ENCODE measurements at places on chromosomes 7 and 10.

GRCh38 chr7:23514755-23515154 lies 17.0 kb downstream of the TRA2A start:
- DNase-seq: no peak

- DNase-seq: no peak
Measured at GRCh38 chr10:55734112-55734511, 626.9 kb downstream of the ZWINT start.

- DNase-seq: no peak
Measured at GRCh38 chr7:142088022-142088714, 23.4 kb upstream of the MGAM2 start.

- DNase-seq: no peak
Measured at GRCh38 chr10:113410618-113411017, 142.2 kb upstream of the HABP2 start.

- no peak for DNase-seq
Measured at GRCh38 chr10:12025591-12025990, 17.0 kb downstream of the UPF2 start.

DNA sequence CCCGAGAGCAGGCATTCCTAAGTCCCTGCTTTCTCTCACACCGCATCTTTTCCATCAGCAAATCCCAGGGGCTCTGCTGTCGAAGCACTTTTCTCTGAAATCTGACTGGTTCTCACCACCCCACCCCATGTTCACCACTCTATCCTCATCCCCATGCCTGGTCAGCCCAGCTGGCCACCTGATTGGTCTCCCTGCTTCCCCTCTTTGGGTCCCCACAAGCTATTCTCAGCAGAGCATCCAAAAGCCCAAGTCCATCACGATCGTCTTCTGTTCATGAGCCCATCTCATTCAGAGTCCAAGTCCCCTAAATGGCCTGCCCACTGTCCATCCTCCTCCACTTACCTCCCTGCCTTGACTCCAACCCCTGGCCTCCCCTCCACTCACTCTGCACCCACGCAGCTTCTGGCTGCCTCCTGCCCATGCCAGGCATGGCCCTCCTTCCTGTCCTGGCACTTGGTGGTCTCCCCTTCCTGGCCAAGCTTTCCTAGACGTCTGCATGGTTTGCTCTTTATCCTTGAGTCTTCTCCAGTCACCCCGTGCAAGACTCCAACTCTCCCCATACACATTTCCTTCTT lies 1.6 kb upstream of the PPP2R2D start:
- DNase-seq: no peak

GRCh38 chr10:71060476-71061426 lies 151.6 kb upstream of the UNC5B start:
- DNase-seq: no peak

DNA sequence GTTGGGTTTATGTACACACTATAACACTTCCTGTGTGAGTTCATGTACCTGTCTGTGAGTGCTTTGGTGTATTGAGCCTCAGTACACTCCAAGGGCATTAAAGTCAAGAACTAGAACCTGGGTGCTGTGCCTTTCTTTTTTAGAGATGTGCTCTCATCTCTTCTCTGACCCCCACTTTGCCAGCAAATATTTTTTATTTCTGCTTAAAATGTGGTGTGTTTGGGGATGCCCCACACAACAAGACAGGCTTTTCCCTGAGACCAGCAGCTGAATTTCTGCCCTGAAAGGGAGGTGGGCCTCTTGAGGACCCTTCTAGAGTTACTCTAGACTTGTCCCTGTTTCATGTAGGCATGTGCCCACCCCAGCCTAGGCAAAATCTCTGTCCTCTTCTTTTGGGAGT lies 14.3 kb downstream of the KCTD7 start:
- DNase-seq: no peak

GRCh38 chr10:16995867-16996529 lies 133.6 kb downstream of the CUBN start:
- DNase-seq: no peak

DNA sequence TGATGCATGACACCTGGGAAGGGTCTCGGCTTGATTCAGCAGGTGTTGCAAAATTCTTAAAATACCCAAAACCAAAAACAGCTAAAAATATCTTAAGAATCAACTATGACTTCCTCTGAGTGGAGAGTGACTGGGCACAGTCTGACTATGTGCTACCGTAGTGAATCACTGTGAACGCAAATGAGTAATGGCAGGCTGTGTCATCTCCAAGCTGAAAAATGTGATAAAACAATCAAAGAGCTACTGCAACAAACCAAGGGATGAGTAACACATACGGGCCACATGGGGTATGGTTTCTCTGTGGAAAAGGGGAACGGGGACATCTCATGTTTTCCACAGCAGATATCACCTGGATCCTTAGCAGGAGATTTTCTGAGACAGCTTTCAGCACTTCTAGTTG lies 127.5 kb downstream of the ABCA13 start:
- no peak for DNase-seq

DNA sequence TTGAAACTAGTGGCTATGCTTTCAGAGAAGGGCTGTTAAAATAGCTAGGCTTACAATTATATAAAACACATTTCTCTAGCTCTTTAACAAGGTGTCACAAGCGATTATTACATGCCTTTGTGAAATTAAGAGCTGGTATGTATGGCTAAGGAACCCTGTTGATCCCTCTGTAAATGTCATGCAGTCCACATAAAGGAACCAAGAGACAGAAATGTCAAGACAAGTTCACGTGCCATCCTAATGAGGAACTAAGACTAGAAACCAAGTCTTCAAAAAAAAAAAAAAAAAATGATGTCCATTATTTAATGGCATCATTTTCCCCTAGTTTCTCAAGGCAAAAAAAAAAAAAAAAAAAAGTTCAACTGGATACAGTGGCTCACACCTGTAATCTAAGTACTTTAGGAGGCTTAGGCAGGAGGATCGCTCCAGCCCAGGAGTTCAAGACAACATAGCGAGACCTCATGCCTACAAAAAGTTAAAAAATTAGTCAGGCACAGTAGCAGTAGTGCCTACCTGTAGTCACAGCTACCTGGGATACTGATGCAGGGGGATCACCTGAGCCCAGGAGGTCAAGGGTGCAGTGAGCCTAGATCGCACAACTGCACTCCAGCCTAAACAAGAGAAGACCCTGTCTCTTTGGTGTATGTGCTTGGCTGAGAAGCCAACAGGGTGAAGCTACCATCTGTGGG lies 63.4 kb downstream of the SRPK2 start:
- DNase-seq: no peak

GRCh38 chr7:45921699-45922519 lies 837 bp upstream of the IGFBP3 start:
- no peak for DNase-seq

- DNase-seq: no peak
Measured at GRCh38 chr7:145543242-145543641, 573.4 kb upstream of the CNTNAP2 start.

GRCh38 chr7:16765436-16765859 lies 11.9 kb downstream of the TSPAN13 start:
- no peak for DNase-seq

DNA sequence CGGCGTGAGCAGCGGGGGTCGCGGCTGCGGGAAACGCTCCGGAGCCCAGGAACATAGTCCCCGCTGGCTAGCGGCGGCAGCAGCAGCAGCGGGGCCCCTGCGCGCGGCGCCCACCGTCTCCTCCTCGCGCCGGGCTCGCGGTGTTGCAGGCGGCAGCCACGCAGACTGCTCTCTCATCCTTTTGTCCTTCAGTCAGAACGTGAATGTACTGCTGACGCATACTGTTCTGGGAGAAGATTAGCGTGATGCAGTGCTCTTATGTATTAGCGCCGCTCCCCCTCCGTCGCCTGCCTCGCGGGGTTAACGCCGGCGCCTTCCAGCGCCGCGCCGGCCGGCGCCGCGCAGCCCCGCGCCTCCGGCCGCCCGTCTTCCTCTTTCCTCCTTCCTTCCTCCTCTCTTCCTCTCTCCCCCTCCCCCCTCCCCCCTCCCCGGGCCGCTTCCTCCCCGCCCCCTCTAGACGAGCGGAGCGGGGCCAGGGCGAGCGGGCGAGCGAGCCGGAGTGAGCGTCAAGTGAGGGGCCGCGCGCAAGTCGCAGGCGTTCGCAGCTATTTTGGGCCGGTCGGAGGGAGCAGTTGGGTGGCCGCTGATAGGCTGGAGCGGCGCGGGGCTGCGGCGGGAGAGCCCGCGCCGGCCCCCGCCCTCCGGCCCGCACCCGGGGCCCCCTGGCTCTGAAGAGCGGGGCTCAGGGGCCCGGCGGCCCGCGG lies 816 bp upstream of the LRRC4 start:
- DNase-seq: no peak

DNA sequence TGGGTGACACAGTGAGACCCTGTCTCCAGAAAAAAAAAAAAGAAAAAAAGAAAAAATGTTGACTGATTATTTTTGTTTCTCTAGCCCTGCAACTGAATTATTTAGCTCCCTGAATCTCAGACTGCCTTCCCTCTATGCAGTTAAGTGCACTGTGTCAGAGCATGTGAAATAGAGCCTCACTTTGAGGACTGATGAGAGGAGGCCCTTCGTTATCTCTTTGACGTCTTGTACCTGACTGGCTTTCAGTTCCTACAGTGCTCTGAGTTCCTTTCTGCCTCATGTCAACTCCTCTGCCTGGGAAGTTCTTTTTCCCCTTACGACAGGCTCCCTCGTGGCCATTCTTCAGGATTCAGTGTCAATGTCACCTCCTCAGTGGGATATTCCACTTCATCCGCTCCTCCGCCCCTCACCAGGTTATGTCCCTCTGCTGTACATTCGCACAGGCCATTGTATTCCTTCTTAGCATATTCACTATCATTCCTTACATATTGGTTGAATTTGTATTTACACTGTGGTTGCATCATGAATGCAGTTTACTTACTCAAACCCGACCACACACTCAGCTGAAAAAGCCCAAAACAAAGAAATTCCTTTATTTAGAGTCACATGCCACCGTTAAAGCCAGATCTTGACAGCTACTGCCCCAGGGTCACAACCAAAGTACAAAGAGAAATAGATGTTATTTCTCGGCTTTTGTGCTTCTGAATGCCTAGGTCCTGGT lies 18.1 kb upstream of the CAMK2G start:
- DNase-seq: no peak

DNA sequence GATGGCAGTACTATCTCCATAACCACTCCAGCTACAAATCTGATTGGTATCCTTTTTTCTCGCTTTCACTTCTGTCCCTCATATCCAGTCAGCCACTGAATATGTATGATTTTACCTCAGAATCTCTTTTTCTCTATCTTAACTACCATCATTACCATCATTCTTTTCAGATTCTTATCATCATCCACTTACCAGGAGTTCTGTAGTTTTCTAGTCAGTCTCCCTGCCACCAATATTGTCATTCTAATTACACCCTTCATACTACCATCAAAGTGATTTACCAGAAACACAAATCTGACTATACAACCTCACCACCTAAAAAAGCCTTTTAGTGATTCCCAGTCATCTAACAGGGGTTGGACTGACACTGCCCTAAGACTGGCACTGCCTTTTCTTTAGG lies 64.9 kb upstream of the TMEM140 start:
- DNase-seq: no peak

DNA sequence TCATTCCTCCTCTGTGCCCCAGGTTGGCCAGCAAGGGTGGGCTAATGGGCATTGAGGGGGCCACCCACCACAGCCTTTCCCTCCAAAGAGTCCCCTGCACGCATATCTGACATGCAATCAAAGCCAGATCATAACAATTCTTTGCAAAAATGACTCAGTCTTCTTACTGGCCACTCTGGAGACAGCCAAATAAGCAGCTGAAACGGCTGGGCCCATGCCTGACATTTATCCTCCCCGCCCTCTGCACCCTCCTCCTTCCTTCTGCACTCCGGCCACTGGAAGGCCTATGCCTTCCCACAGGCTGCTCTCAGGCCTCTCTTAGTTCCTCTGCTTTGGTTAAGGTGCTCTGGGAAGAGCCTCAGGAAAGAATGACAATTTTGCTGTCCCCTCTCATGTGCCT lies 29.2 kb upstream of the NPFFR1 start:
- no peak for DNase-seq

DNA sequence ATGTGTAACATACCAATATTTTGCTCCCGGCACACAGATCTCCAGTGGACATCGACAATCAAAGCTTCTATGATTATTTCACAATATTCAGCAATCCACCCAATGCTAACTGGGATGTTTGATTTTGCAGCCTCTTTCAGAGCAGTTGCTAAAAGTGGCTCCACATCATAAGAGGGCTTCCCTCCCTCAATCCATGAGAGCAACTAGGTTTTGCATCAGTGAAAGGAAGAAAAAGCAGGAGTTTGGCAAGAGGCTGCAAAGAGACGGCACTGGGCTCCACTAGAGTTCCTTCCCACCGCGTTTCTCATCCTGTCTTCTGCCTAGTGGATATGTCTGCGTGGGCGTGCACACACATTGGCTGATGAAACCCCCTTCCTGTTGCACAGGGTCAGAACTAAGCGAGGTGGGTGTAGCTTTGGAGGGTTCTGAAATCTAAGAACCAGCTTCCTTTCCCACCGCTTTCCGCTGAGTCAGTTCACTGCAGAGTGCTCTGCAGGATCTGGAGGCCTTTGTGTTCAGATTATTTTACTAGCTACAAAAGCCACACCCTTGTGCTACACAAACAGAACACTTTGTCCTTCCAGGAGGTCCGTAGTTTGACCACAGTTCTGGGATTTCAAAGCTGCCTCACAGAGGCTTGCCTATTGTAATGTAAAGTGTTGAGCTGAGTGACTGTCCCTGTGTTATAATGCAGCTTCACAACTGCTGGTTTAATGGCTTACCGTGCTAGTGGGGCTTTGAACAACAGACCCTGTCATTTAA lies 28.1 kb downstream of the ARL4A start:
- DNase-seq: no peak
